ENCODE measurements at places on chromosomes 6 and 20. TPM values are rescaled to one million over a fixed set of nuclear protein-coding genes. Genes with fewer than 3 reads are reported as not detected.
A peak's percentile ranks its signal among the peaks of the same experiment; 100 is the strongest.

DNA sequence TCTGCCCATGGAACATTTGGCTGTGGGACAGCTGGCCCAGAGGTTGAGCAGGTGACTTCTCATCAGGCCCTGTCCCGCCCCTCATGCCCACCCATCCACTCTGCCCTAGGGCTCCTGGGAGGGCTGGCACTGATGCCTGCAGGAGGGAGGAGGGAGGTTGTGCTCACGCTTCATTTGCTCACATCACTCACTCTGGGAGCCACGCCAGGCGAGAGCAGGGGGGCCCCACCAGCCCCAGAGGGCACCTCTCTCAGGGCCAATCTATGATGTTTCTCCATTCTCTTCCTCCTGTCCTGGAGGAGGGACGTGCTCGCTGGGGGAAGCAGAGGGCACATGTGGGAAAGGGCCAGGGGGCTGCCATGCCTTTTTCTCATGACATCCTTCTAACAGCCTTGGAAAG lies 10.9 kb upstream of the GLP1R start:
- no peak for DNase-seq

Gene IRF4
- total RNA-seq, result not detected

Gene TPX2
- total RNA-seq, result 101 TPM

Gene PRPH2
- total RNA-seq, result not detected

GRCh38 chr20:48384147-48384818 lies 443.5 kb downstream of the PREX1 start:
- peak; percentile 50 for DNase-seq

Gene TPD52L1
- 56.9 TPM for total RNA-seq

GRCh38 chr6:13500264-13500663 lies 12.9 kb upstream of the GFOD1 start:
- DNase-seq, result peak; percentile 61

DNA sequence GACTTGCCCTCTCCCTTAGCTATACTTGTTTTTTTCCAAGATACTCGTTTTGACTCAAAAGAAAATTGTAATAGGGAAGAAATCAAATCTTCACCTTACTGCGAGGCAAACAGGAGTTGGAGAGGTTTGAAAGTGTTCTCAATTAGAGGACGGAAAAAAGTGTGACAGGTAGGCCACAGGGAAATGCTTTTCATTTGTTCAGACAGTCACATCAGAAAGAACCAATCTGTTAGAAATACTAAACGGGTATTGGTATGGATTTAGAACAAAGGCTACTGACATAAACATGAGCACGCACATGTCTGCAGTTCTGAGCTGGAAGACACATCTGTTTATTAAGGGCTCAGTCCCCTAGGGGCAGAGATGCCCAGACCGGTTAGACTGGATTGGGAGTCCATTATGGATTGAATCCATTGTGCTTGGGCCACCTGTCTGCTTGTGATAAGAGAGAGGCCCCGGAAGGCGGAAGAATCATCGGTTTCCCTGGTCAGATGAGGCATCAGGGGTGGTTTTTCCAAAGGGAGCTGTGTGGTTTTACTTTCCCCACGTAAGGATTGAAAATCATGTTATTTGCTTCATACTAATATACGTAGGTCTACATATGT lies 220.9 kb upstream of the MYLIP start:
- peak; percentile 78 for DNase-seq

- DNase-seq, result no peak
These were observed 114.1 kb upstream of the INSM1 start for GRCh38 chr20:20253744-20254330.

DNA sequence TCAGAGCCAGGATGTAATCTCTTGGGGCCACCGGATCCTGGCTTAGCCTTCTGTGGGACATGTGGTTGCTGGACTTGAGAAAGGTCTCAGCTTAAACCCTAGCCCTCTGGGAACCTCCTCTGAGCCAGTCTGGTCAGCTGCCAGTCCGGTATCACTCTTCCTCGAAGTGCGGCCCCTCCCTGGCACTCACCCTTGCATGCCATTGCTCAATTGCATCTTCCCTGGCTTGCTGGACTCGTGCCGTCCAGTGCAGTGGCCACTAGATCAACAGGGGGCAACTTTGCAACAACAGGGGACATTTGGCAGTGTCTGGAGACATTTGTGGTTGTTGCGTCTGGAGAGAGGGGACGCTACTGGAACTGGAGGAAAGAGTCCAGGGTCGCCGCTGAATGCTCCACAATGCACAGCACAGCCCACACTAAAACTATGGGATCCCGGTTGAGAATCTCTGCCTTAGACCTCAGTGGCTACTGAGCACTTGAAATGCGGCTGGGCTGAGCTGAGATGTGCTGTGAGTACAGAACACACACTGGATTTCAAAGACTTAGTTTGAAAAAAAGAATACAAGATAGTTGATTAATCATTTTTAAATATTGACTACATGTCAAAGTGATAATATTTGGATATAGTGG lies 152.1 kb downstream of the TFAP2C start:
- DNase-seq, result no peak

- no peak for DNase-seq
These were observed 48.4 kb upstream of the DSN1 start for GRCh38 chr20:36821964-36822437.

Gene GTSF1L
- total RNA-seq, result not detected

DNA sequence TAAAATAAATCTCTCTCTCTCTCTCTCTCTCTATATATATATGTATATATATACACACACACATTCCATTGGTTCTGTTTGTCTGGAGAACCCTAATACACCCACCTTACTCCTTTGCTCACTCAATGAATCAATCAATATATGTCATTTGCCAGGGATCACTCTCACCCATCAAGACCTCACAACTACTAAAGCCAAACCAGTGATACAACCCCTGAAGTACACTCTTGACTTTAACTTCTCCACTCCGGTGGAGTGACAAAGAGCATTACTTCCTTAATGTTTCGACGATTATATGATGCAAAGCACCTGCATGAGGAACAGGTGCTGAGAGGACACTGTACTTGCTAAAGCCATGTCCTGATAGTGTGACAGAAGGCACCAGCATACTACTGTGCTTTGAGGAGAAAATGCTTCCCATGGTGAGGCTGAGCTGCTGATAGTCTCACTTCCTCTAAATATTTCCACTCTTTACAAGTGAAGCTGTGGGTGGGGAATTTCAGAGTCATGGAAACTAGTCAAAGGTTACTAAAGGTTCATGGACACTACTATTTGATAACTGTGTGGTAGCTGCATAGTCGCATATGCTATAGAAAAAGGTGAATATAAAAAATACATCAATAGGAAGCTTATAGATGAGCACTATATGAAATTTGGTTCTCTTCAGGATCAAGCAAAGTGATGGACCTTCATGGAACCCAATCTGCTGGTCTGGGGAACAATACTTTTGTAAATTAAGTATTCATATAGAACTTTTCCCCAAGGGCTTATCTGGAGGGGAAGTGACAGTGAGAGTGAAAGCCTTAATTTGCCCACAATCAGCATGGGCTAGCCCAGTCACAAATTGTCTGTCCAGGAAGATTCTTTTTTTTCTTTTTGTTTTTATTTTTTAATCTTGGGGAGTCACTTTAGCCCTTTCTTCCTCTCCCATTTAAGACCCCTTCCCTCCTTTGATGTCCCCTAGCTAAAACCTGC lies 141.9 kb upstream of the NEDD9 start:
- DNase-seq, result no peak

DNA sequence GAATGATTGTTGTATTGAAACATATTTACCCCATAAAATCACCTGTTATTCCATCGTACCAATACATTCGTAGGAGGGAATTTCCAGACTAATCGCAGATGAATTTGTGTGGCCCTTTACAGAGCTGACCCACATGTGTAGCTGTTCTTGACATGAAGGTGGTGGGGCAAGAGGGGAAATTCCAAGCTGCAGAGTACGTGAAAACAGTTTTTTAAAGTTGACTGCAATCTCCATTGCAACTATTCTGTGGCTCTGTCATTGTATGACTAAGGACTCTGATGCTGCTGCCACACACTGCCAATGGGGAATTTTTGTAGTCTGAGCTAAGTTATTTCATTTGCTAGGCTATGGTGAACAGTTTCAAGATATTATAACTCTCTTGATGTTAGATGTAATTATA lies 46.4 kb upstream of the ADTRP start:
- DNase-seq, result no peak

Gene FRK
- 2.1 TPM for total RNA-seq

GRCh38 chr6:101762851-101763250 lies 369.3 kb downstream of the GRIK2 start:
- DNase-seq, result no peak

DNA sequence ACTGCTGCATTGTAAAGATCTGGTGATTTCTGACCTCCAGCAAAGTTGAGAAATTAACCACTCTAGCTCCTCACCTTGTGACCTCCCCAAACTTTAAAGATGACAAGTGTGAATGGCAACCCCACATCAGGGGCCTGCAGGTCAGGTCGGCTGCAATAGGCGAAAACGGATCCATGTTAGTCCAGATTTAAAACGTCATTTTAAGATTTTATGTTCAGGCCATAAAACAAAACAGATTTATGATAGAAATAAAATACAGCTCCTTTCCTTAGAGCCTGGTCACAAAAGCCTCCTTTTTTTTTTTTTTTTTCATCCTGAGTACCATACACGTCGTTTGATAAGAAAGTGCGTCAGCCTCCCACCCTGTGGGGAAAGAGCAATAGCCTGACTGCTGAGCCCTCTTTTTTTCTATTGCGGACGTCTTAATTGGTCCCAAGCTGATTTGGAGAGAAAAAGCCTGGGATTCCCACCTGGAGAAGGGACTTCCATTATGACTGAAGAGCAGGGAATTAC lies 519.2 kb upstream of the NOX3 start:
- no peak for DNase-seq

DNA sequence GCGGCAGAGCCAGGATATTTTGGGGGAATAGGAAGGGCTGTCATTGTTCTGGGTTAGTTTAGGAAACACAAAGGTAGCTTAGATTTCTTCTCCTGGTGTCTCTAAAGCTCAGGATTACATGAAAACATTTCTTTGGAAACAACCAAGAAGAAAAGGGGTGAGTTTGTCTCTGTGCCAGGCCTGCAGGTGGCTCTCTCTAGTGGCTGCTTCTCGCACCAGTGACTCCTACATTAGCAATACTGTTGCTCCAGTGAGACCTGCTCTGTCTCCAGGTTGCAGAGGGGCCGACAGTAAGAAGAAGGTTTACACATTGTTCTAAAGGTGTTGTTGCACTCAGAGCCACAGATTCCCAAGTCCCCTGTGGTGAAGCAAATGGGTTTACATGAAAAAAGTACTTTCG lies 104.6 kb upstream of the GLP1R start:
- peak; percentile 14 for DNase-seq

Gene DDO
- not detected for total RNA-seq

Gene SLC2A4RG
- total RNA-seq, result 229 TPM

DNA sequence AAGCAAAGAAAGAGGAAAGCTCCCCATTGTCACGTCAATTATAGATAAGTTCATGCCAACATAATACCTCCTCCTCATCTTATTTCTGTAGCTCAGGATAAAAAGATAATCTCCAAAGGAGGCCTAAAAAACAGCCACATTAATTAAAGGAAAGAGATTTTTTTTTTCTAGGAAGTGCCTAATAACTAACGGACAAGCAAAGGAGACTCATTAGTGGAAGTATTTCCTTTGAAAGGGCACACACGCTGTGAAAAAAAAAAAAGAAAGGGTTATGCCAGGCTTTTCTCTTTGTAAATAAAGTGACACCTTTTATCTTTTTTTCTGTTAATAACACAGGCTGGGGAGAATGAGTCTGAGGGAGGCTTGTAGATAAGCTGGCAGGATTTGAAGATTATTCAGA lies 55.7 kb downstream of the PCSK2 start:
- DNase-seq, result no peak

GRCh38 chr6:89301586-89302194 lies 13.4 kb downstream of the GABRR2 start:
- DNase-seq, result no peak

- no peak for DNase-seq
These were observed 180.5 kb downstream of the TENT5A start for GRCh38 chr6:81572020-81572419.

Gene TFAP2B
- not detected for total RNA-seq

GRCh38 chr20:9928955-9929354 lies 90.1 kb upstream of the PAK5 start:
- no peak for DNase-seq

- DNase-seq, result no peak
These were observed 395.3 kb downstream of the TBC1D32 start for GRCh38 chr6:120938876-120939472.

DNA sequence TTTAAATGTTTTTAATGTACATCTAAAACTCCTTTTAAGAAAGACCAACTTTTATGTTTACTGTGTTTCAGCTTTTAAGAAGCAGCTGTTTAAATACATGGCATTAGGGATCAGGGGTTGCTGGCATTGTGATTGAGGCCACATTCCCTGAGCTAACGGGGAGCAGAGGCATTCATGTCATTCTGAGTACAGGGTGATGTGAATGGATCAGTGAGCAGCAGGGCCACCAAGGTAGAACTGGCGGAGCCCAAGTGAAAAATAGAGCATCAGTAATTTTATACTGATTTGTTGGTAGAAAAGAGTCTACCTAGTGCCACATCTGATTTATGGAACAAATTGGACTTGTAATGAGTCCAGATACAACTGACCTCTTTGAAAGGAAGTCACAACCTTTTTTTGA lies 467.3 kb downstream of the ADGRB3 start:
- DNase-seq, result no peak

- DNase-seq, result no peak
These were observed 172.5 kb downstream of the HTR1B start for GRCh38 chr6:77290798-77291197.

DNA sequence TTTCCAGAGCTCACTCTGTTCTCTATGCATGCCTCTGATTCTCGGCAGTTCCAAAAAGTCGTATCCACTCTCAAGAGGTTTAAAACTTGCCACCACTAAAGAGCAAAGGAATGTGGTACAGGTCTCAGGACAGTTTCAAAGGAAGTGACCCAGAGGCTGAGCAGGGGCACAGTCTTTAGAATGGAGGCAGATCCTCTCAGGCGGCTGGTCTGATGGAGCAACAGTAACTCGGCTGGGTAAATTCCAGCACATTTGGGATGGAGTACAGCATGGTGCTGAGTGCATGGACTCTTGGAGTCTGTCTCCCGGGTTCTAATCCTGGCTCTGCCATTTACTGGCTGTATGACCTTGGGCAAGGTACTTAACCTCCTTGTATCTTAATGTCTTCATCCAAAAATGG lies 88.1 kb upstream of the BACH2 start:
- DNase-seq, result no peak

Gene SLC12A5
- not detected for total RNA-seq

Gene RIMS1
- not detected for total RNA-seq

DNA sequence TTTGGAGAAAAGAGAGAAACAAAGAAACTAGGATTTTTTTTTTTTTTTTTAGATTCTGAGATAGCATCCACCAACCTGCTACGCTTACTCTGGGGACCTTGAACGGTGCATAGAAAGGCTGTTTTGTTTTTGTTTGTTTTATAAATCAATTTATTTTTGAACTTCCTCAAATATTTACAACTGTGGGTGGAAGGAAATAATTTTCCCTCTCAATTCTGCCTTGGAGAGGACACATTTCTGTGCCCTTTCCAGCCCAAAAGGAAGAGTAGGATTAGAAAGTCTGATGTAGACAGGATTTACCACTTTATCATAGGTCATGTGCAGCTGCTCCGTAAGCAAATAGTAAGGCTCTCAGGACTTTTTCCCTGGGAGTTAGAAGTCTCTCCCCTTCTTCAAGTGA lies 190.5 kb downstream of the NKAIN2 start:
- no peak for DNase-seq

GRCh38 chr6:5151955-5152401 lies 66.8 kb downstream of the PPP1R3G start:
- no peak for DNase-seq

- DNase-seq, result no peak
These were observed 614.2 kb upstream of the CITED2 start for GRCh38 chr6:139988685-139989084.

Gene EPM2A
- 2.7 TPM for total RNA-seq

Gene BPIFB1
- total RNA-seq, result not detected
